ENCODE measurements at places on chromosomes 13 and 19. TPM values are rescaled to one million over a fixed set of nuclear protein-coding genes. Genes with fewer than 3 reads are reported as not detected.

KDM4B gene
- 136 TPM for total RNA-seq

ZNF132 gene
- 12.2 TPM for total RNA-seq

CABP5 gene
- total RNA-seq = not detected

NECTIN2 gene
- total RNA-seq = 223 TPM

FCER2 gene
- not detected for total RNA-seq

SRRM5 gene
- total RNA-seq = 0.28 TPM

CYP2A6 gene
- 1.1 TPM for total RNA-seq

TSHZ3 gene
- total RNA-seq = 18.4 TPM

OR7C1 gene
- total RNA-seq = 5.1 TPM

SUPT5H gene
- total RNA-seq = 79.8 TPM

ZNF790 gene
- 13.3 TPM for total RNA-seq
